Naive thymus-derived CD4-positive, alpha-beta T cell (primary cell): ENCODE measurements at places on chromosomes 16 and 17.

DNA sequence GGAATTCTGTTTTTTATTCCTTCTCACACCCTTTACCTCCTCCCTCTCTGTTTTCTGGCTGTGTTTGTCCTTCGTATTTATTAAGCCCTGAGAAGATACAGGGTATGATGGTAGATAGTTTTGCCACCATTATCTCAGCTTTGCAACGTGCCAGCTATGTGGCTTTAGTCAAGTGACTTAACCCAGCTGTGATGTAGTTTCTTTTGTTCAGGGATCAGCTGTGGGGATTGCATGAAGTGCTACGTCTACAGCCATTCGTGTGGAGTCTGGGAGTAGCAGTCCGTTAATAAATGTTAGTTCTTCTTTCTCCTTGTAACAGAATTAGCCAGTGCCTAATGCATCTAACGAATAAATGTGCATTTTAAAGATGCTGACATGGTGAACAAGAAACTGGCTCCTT lies 128.4 kb downstream of the HAPSTR1 start:
- no peaks in the 10 kb centered on the region for H3K27me3 ChIP-seq
- DNase-seq = no peak
- H3K4me3 ChIP-seq = no peak overlapping the region
- H3K4me1 ChIP-seq = no peaks in the 10 kb centered on the region
- no peaks in the 10 kb centered on the region for H3K36me3 ChIP-seq

DNA sequence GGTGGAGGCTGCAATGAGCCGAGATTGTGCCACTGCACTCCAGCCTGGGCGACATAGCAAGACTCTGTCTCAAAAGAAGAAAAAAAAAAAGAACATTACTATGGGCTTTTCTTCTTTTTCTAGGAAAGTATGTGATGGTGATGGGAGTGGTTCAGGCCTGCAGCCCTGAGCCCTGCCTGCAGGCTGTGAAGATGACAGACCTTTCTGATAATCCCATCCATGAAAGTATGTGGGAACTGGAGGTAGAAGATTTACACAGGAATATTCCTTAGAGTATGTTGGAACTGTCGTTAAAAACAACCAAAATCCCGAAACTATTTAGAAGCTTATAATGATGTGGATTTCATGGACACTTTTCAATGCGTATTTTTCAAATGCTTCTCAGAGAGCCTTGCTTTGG lies 5.3 kb downstream of the RMI2 start:
- no peak for DNase-seq
- no peak overlapping the region for H3K4me3 ChIP-seq
- no peaks in the 10 kb centered on the region for H3K36me3 ChIP-seq
- H3K4me1 ChIP-seq = peaks cover 19% of the 10 kb centered on the region
- no peaks in the 10 kb centered on the region for H3K27me3 ChIP-seq
- H3K27ac ChIP-seq = no peak overlapping the region

DNA sequence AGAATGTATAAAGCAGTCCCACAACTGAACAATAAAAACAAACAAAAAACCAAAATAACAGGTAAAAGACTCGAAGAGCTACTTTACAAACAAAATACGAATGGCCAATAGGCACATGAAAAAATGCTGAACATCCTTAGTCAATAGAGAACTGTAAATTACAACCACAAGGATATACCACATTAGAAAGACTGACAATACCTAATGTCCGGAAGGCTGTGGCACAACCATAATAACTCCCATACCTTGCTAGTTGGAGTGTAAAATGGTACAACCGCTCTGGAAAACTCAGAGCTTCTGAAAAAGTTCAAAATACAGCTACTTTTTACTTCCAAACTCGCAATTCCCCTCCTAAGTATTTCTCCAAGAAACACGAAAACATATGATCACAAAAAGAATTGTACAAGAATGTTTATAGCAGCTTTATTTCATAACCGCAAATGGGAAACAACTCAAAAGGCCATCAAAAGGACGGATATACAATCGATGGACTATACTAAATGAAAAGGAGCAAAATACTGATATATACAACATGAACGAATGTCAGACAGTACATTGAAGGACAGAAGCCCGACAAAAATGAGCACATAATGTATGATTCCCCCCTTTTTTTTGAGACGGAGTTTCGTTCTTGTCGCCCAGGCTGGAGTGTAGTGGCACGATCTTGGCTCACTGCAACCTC lies 2.3 kb downstream of the TP53 start:
- H3K27ac ChIP-seq = peak overlapping the region; percentile 96
- peaks cover 11% of the 10 kb centered on the region for H3K36me3 ChIP-seq
- peak overlapping the region; percentile 96 for H3K4me3 ChIP-seq
- H3K4me1 ChIP-seq = peaks cover 29% of the 10 kb centered on the region
- H3K27me3 ChIP-seq = no peaks in the 10 kb centered on the region

DNA sequence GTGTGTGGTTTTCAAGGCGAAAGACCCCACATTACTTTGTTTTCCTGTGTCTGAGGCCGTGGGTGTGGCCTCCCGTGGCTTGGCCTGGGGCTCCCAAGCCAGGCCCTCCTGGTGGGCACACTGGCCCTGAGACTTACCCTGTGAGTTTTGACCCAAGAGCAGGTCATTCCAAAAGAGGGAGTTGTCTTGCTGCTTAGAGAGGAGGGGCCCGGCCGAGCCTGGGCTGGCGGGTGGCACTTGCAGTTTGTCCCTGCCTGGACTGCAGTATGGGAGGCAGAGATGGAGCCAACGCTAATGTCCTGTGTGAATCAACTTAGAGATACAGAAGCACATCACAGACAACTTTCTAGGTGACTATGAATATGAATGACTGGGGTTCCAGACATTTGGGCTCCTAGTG lies 22.7 kb downstream of the PLEKHG4 start:
- H3K4me3 ChIP-seq = no peak overlapping the region
- H3K27ac ChIP-seq = no peak overlapping the region
- no peaks in the 10 kb centered on the region for H3K4me1 ChIP-seq
- no peak for DNase-seq

DNA sequence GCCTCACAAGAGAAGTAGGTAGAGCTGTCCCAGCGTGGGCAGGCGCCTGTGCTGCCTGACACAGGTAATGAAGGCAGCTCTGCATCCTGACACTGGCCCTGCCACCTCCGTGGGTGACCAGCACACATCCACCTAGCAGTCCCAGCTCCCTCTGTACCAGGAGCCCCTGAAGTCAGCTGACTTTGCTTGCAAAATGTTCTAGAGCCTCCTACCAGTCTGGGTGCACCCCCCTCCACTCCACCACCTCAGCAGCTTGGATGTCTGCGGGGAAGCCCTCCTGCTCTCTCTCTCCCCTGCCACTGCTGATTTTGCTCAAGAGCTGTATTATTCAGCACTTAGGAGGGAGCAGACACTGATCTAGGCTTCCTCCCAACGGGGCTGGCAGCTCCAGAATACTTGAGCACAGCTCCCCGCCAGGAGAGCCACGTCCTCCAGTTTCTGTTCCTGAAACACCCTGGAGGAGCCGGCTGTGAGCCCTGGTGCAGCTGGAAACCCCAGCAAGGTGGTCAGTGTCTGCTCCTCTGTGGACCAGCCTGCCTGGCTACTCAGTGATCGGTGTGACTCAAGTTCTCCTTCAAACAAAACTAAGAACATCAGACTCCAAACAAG lies 1.0 kb downstream of the RNF166 start:
- H3K27me3 ChIP-seq = no peaks in the 10 kb centered on the region
- no peaks in the 10 kb centered on the region for H3K36me3 ChIP-seq
- peak; percentile 80 for DNase-seq

GRCh38 chr16:35525979-35526590 lies 2066.7 kb downstream of the TP53TG3F start:
- H3K36me3 ChIP-seq = no peaks in the 10 kb centered on the region
- H3K4me1 ChIP-seq = no peaks in the 10 kb centered on the region
- H3K4me3 ChIP-seq = no peak overlapping the region
- no peaks in the 10 kb centered on the region for H3K27me3 ChIP-seq
- no peak overlapping the region for H3K27ac ChIP-seq
- DNase-seq = no peak

DNA sequence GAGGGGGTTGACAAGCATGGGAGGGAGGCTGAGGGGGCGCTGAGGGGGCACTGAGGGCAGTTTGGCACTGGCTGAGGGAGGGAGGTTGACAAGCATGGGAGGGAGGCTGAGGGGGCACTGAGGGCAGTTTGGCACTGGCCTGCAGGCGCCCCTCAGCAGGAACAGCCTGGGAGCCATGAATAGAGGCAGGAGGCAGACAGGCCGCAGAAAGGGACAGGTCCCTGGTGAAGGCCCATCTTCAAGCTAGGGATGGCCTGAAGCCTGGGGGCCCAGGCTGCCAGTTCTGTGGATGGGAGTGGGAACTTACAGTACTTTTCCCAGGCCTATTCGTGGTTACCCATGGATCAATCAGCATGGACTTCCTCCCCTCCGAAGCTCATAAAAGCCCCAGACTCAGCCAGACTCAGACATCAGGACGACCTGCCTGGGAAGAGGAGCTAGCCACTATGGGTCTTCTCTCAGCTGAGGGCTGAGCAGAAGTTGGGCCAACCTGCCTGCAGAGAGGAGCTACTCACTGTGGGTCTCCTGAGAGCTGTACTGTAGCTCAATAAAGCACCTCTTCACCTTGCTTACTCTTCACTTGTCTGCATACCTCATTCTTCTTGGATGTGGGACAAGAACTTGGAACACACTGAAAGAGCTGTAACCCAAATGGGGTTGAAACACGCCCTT lies 72.8 kb upstream of the BRD7 start:
- H3K36me3 ChIP-seq = no peaks in the 10 kb centered on the region
- H3K27me3 ChIP-seq = no peaks in the 10 kb centered on the region
- H3K4me1 ChIP-seq = no peaks in the 10 kb centered on the region
- no peak overlapping the region for H3K4me3 ChIP-seq

GRCh38 chr17:32659419-32659842 lies 172.6 kb downstream of the CDK5R1 start:
- no peaks in the 10 kb centered on the region for H3K36me3 ChIP-seq
- no peaks in the 10 kb centered on the region for H3K4me1 ChIP-seq
- no peak overlapping the region for H3K27ac ChIP-seq
- no peaks in the 10 kb centered on the region for H3K27me3 ChIP-seq
- DNase-seq = peak; percentile 58

DNA sequence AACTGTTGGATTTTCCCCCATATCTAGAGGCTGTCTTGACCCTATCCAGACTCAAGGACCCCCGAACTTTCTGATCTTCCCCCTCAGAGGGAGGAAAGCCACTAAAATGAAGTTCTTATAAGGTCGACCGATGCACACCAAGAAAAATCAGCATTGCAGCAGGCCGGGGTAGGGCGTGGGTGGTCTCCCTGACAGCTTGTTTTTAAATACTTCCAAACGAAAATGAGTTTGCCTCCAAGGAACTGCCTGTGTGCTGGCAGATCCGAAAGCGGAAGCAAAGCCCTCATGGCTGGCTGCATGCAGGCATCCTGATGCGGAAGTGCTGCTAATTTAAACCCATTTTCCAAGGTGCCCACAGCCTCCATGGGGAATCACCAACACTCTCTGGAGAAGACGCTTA lies 374.3 kb upstream of the XYLT1 start:
- no peak overlapping the region for H3K4me3 ChIP-seq
- no peaks in the 10 kb centered on the region for H3K4me1 ChIP-seq

DNA sequence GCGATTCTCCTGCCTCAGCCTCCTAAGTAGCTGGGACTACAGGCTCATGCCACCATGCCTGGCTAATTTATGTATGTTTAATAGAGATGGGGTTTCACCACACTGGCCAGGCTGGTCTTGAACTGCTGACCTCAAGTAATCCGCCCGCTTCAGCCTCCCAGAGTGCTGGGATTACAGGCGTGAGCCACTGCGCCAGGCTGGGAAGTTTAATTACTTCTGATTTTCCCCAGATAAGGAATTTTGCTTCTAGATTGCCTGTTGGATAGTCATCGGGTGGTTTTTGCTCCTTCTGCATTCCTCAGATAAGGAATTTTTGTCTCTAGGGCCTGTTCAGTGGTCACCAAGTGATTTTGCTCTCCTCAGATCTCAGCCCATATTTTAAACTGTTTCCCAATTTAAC lies 112.5 kb downstream of the MAP2K4 start:
- no peaks in the 10 kb centered on the region for H3K4me1 ChIP-seq
- H3K27ac ChIP-seq = no peak overlapping the region
- H3K36me3 ChIP-seq = no peaks in the 10 kb centered on the region
- H3K27me3 ChIP-seq = no peaks in the 10 kb centered on the region
- no peak overlapping the region for H3K4me3 ChIP-seq

DNA sequence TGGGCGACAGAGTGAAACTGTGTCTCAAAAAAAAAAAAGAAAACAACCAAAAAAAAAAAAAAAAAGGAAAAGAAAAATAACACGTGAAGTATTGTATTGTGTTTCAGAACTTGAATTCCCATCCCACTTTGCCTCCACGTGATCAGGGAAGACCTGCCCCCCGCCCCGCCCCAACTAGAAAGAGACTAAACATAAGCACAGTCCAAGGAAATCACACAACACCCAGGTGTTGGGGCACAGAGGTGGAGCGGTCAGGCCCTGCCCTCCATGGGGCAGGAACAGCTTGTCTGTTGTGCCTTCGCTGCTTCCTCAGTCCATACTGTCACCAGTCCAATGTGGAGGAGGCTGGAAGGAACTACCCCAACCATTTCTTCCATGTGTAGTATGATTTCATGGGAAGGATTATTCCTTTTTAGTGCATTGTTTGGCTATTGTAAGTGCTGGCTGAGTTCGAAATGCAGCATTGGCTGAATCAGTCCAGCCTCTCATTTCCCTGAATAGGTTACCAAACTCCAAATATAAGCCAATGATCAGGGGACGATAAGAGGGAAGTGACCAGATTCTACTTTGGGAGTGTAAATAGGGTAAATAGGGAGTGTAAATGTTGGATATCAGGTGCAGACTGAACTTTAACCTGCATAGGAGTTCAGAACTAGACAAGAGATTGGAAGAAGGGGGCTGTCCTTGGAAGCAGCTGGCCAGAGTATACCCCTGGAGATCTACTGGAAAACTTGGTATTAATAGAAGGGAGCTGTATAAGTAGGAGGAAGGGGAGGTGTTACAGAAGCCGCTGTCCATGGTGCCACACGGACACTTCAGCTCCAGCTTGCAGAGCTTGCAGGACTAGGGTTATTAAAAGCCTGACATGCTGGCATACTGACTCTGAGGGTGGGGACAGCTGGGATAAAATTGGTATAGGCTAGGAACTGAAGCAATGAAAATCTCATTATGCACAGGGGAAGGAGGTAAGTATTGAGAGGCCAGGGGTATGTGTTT lies 50.7 kb downstream of the TANGO6 start:
- H3K4me3 ChIP-seq = no peak overlapping the region
- no peak for DNase-seq
- no peaks in the 10 kb centered on the region for H3K4me1 ChIP-seq

- H3K27me3 ChIP-seq = no peaks in the 10 kb centered on the region
- no peak for DNase-seq
- no peaks in the 10 kb centered on the region for H3K36me3 ChIP-seq
- H3K4me3 ChIP-seq = no peak overlapping the region
These were observed 33.5 kb downstream of the SRL start for GRCh38 chr16:4208341-4208751.

- DNase-seq = no peak
- H3K4me3 ChIP-seq = no peak overlapping the region
- peaks cover 6% of the 10 kb centered on the region for H3K4me1 ChIP-seq
- H3K27ac ChIP-seq = no peak overlapping the region
These were observed 2.1 kb upstream of the UBB start for GRCh38 chr17:16378636-16379282.

- no peaks in the 10 kb centered on the region for H3K36me3 ChIP-seq
- DNase-seq = peak; percentile 80
- peaks cover 12% of the 10 kb centered on the region for H3K4me1 ChIP-seq
- H3K27me3 ChIP-seq = no peaks in the 10 kb centered on the region
- H3K27ac ChIP-seq = peak overlapping the region; percentile 83
- peak overlapping the region; percentile 99 for H3K4me3 ChIP-seq
These were observed 10.6 kb upstream of the AURKB start for GRCh38 chr17:8220783-8221662.
